Activated naive CD8-positive, alpha-beta T cell treated with anti-CD3 and anti-CD28 coated beads, Interleukin-2, amount 10 ng/mL, durations not matched to agents 7 days and 5 days (primary cell): ENCODE measurements at places on chromosomes 16 and 17.

DNA sequence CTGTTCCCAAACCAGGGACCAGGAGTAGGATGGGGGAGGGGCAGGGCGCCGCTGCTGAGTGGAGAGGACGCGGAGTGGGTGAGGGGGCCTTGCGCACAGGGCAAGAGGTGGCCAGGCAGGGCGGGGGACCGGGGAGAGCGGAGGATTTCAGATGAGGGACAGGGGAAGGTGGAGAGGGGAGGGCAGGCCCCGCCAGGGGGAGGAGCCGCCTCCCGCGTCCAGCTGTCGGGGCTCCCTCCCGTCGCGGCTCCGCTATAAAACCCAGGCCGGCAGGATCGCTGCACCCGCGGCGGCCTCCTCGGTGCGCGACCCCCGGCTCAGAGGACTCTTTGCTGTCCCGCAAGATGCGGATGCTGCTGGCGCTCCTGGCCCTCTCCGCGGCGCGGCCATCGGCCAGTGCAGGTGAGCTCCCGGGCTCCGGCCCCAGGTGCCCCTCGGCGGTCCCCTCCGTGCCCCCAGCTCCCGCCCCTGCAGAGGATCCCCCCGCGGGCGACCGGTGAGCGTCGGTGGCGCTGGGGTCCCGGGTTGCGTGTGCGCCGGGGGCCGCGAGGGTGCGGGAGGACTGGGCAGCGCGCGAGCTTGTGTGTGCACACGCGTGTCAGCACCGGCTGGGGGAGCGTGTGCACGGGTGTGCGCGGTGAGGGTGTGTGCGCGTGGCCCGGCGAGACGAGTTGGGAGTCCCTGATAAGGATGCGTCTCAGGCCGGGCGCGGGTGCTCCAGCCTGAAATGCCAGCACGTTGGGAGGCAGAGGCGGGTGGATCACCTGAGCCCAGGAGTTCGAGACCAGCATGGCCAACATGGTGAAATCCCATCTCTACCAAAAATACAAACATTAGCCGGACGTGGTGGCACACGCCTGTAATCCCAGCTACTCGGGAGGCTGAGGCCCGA, at the start of gene CA4:
CA4 (plus strand) TSS at position 283 of the 892 bp plus-strand sequence; CDS start at position 345, 62 bp downstream.
- DNase-seq = no peak
- H3K36me3 ChIP-seq = no peaks in the 10 kb centered on the region
- peak within 1 kb of the TSS; percentile 65 for H3K4me3 ChIP-seq
- peaks cover 70% of the 10 kb centered on the region for H3K27me3 ChIP-seq
- H3K4me1 ChIP-seq = peaks cover 11% of the 10 kb centered on the region

- H3K36me3 ChIP-seq = peaks cover 3% of the 10 kb centered on the region
- peak overlapping the region; percentile 78 for H3K4me3 ChIP-seq
- peak overlapping the region; percentile 32 for H3K27ac ChIP-seq
- peaks cover 19% of the 10 kb centered on the region for H3K4me1 ChIP-seq
- no peaks in the 10 kb centered on the region for H3K27me3 ChIP-seq
Observed at GRCh38 chr16:28935924-28936783, 4.4 kb downstream of the CD19 start.

GRCh38 chr16:50520451-50521245, 27.5 kb upstream of the NKD1 start:
- no peak overlapping the region for H3K27ac ChIP-seq
- no peak for DNase-seq
- H3K4me3 ChIP-seq = no peak overlapping the region

DNA sequence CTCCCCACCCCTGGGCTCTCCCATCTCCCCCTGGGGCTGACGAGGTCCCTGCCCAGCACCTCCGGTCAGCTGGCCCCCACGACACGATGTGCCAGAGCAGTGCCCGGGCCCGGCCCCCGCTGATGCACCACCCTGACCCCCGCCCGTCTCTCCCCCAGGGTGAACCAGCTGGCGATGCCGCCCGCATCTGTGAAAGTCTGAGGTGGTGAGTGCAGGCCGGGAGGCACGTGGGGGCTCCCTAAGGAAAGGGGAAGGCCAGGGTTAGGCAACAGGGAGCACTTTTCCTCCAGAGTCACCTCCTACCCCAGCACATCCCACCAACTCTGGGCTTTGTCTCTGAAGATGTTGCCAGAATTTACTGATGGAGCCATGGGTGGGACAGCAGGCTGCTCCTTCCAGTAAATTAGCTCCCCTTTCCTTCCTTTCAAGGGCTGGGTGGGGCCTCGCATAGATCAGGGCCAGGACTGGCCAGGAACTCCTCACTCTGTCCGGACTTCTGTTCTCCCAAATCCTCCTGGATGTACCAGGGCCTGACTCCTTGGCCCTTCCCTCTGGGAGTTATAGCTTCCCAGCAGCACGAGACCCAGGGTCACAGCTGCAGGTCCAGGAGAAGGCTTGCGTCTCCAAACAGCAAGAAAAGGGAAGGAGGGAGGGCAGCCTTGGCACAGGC, 18.3 kb downstream of the MYBBP1A start:
- peaks cover 2% of the 10 kb centered on the region for H3K27me3 ChIP-seq
- H3K4me3 ChIP-seq = no peak overlapping the region
- peaks cover 3% of the 10 kb centered on the region for H3K36me3 ChIP-seq
- DNase-seq = no peak
- no peak overlapping the region for H3K27ac ChIP-seq
- peaks cover 8% of the 10 kb centered on the region for H3K4me1 ChIP-seq

GRCh38 chr17:79072544-79072943, 2.1 kb upstream of the ENGASE start:
- H3K27ac ChIP-seq = no peak overlapping the region
- DNase-seq = peak; percentile 20
- no peak overlapping the region for H3K4me3 ChIP-seq
- peaks cover 6% of the 10 kb centered on the region for H3K4me1 ChIP-seq
- no peaks in the 10 kb centered on the region for H3K27me3 ChIP-seq

DNA sequence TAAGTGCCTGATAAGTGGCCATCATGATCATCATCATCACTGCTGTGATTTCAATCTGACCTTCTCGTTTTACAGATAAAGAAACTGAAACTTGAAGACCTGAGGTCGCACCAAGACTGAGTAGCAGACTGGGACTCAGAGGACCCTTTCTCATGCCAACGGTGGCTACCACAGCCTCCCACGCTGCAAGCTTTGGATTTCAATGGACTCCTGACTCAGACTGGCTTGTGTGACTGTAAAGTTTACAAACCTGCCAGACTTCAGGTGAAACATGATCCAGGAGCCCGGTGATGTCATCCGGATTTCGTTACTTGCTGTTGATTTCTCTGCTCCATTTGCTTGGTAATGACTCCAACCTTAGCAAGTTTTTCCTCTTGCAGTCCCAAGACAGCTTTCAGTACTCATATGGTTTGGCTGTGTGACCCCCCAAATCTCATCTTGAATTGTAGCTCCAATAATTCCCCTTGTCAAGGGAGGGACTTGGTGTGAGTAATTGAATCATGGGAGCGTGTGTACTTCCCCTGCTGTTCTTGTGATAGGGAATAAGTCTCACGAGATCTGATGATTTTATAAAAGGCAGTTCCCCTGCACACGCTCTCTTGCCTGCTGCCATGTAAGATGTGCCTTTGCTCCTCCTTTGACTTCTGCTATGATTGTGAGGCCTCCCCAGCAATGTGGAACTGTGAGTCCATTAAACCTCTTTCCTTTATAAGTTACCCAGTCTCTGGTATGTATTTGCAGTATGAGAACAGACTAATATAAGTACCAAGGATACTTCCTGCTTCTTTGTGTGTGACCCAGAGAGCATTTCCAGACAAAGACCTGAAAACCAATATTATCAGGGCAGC, 26.7 kb upstream of the IRX6 start:
- H3K27ac ChIP-seq = no peak overlapping the region
- H3K4me3 ChIP-seq = no peak overlapping the region
- no peak for DNase-seq
- H3K27me3 ChIP-seq = no peaks in the 10 kb centered on the region

GRCh38 chr17:57504208-57504607, 240.9 kb downstream of the CCDC182 start:
- no peak for DNase-seq
- H3K27me3 ChIP-seq = no peaks in the 10 kb centered on the region
- H3K27ac ChIP-seq = peak overlapping the region; percentile 18
- H3K36me3 ChIP-seq = peaks cover 4% of the 10 kb centered on the region
- H3K4me3 ChIP-seq = no peak overlapping the region
- H3K4me1 ChIP-seq = peaks cover 4% of the 10 kb centered on the region

DNA sequence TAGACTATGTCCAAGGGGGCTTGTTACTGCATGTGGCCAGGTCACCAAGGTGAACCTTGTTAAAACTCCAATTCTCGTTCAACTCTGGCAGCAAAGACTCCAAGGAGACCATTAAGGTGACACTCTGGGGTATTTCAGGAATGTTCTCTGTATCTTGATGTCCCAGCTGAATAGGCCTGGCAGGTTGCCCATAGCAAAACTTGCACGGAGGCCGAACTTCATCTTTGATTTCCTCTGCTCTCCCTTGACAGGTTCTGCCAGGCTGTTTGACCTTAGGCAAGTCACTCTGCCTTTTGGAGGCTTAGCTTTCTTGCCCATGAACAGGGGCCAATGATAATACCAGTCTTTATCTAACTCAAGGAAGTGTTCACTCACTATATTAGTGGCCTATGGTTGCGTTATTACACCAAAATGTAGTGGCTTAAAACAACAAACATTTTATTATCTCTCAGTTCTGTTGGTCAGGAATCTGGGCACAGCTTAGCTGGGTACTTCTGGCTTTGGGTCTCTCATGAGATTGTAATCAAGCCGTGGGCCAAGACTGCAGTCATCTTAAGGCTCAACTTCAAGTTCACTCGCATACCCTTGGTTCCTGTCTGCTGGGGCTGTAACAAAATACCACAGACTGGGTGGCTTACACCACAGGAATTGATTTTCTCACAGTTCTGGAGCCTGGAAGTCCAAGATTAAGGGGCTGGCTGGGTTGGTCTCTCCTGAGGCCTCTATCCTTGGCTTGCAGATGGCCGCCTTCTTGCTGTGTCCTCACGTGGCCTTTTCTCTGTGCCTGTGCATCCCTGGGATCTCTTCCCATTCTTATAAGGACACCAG, 168.5 kb downstream of the UTP18 start:
- peak overlapping the region; percentile 65 for H3K27ac ChIP-seq
- no peak for DNase-seq
- peaks cover 40% of the 10 kb centered on the region for H3K4me1 ChIP-seq
- H3K36me3 ChIP-seq = no peaks in the 10 kb centered on the region

DNA sequence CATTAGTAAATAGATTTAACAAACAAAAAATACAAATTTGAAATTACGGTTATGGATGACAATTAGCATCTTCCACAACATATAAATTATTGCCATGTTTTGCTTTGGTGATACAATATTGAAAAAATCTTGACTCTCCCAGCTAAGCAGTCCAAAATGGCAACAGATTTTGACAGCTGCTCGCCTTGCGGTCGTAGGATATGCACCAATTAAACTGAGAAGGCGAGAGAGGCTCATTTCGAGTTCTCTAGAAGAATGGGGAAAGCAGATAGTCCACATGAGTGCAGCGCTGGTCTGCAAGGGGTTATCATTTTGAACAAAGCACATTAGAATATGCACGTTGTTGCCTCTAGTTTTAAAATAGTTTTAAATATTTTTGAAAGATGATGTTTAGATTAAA, 55.3 kb downstream of the AKAP1 start:
- no peak overlapping the region for H3K27ac ChIP-seq
- DNase-seq = no peak
- no peaks in the 10 kb centered on the region for H3K36me3 ChIP-seq
